Colonic mucosa (tissue), 4 donors: ENCODE measurements at places on chromosomes 16 and 17. TPM values are rescaled to one million over a fixed set of nuclear protein-coding genes. Genes with fewer than 3 reads are reported as not detected.

GRCh38 chr17:43003542-43004172 is 2.9 kb upstream of the IFI35 start:
- DNase-seq, result no peak

- DNase-seq, result no peak
Observed at GRCh38 chr17:46037722-46038255, 38.7 kb downstream of the STH start.

GRCh38 chr17:71117466-71117865 is 948.1 kb downstream of the KCNJ2 start:
- no peak for DNase-seq

DNA sequence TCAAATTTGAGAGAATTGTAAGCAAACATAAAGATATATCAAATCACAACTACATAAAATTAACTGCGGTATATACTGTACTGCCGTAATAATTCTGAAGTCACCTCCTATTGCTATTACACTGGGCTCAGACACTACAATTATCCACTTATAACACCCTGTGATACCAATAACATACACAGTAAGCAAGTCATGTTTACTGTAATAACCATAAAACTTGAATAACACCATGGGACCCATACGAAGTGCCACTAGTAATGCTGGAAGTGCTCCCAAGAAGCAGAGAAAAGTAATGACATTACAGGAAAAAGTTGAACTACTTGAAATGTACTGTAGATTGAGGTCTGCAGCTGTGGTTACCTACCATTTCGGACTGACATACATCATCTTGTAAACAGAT is 24.0 kb downstream of the CMC2 start:
- no peak for DNase-seq

- no peak for DNase-seq
Observed at GRCh38 chr17:10118788-10119130, 79.6 kb downstream of the GAS7 start.

- no peak for DNase-seq
Observed at GRCh38 chr17:42608305-42609181, 631 bp downstream of the RETREG3 start.

DNA sequence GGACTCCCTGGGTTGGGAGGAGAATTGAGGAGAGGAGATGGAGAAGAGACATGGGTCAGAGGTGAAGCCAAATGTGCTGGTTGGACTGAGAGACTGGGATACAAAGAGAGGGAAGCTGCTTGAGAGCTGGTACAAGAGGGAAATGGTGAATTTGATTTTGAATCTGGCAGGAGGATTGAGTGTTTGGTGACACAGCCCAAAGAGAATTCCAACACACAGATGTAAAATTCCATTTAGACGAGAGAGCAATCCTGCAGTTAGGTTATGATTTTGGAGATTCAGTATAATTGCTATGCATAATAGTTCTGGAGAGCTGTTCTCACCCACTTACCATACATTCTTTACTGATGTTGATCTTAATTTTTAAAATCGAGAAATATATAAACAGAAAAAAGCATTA is 57.7 kb downstream of the HSD17B2 start:
- DNase-seq, result no peak

GRCh38 chr16:57045694-57046381 is 46.5 kb upstream of the CPNE2 start:
- peak; percentile 63 for DNase-seq

GRCh38 chr16:49836668-49837067 is 19.2 kb downstream of the ZNF423 start:
- DNase-seq, result no peak

GRCh38 chr17:32609884-32610650 is 123.3 kb downstream of the CDK5R1 start:
- DNase-seq, result no peak

- no peak for DNase-seq
Observed at GRCh38 chr16:72934636-72935403, 113.1 kb downstream of the ZFHX3 start.

DNA sequence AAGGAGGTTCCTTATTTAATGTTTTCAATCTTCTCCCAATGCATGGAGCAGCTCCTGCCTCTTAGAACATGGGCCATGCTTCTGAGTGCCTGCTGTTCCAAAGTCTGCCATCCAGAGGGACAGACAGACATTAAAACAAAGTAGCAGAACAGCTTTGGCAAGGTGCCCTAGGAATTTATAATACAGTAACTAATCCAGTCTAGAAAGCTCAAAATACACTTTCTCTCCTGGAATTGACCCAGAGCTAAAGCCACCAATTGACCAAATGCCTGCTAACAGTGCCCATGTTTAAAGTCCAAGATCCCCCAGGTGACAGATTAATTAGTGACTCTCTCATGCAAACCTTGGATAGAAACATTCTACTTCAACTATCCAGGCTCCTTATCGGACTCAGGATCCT is 11.1 kb upstream of the CHRNE start:
- DNase-seq, result no peak

The PIRT gene
- total RNA-seq, result 0.40 TPM

The CTU2 gene
- 23.1 TPM for total RNA-seq

The KRT31 gene
- total RNA-seq, result not detected

The CD300E gene
- total RNA-seq, result 1.2 TPM

The ASGR1 gene
- total RNA-seq, result 1.1 TPM

The PRSS36 gene
- 3.6 TPM for total RNA-seq

The HERPUD1 gene
- 130 TPM for total RNA-seq

The RNF157 gene
- 23.7 TPM for total RNA-seq

The TNS4 gene
- total RNA-seq, result 8.8 TPM

The METTL23 gene
- 29.7 TPM for total RNA-seq
